Nephron progenitor cell (in vitro differentiated cells): ENCODE measurements at places on chromosomes 2 and 18.

GRCh38 chr2:126367361-126367760 lies 288.6 kb upstream of the GYPC start:
- DNase-seq: no peak

DNA sequence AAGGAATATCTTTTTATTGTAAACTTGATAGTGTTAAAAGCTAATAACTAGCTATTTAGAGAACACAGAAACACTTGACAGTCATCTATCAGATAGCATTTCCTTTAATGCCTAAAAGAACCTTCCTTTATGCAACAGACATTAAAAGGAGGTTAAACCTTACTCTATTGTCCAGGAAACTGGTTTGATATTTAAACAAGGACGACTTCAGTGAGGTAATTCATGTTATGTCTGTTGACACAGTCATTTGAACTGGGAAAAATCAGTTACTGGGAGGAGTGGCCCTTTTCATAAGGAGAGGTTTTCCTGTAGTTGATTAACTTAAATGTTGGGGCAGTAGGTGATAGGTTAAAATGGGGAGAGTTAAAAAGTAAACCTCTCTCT lies 6.7 kb downstream of the TGIF1 start:
- DNase-seq: no peak

DNA sequence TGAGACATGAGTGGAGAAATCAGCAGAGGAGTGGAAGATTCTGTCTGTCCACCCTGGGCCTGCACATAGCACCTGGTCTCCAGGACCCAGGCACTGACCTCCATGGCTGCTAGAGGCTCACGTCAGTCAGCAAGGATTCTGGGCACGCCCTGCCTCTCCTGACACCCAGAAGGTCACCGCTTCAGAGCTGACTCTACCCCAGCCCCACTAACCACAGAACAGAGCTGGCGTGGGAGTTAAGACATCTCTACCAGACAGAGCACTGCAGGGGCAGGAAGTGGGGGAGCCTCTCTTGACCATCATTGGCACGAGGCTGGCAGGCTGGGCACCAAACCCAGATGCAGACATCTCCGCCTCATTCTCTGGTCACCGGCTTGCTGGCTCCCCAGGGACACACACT lies 3.0 kb downstream of the ADCY3 start:
- no peak for DNase-seq

- no peak for DNase-seq
Measured at GRCh38 chr2:161136696-161137324, 23.4 kb upstream of the TANK start.

GRCh38 chr2:99421469-99421868 lies 68.3 kb downstream of the REV1 start:
- no peak for DNase-seq

DNA sequence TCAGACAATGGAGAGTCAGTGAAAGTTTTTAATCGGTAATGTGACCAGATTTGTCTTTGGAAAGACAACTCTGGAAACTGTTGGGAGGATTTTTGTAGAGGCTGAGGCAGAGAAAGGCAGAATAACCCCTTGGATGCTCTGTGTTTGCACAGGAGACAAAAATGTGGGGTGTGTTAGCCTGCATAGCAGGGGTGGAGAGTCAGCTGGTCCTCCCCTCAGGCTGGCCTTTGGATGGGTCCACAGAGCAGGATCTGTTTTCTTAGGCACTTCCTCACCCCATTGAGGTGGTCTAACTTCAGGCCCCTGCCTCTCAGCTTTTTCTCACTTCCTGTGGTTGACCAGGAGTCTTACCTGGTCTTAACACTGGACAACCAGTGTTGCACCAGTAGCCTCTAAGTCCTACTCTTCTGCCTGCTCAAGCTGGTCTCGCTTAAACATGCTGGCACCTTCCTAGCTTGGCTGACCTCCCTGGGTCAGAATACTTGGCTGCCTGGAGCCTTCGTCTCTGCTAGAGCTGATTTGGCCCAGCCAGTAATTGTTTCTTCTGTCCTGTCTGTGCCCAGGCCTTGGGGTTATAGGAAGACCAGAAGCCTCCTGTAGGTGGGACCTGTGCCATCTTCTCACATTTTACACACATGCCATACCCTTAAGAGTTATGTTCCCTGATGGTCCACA lies 259.8 kb upstream of the RASGRP3 start:
- DNase-seq: no peak

DNA sequence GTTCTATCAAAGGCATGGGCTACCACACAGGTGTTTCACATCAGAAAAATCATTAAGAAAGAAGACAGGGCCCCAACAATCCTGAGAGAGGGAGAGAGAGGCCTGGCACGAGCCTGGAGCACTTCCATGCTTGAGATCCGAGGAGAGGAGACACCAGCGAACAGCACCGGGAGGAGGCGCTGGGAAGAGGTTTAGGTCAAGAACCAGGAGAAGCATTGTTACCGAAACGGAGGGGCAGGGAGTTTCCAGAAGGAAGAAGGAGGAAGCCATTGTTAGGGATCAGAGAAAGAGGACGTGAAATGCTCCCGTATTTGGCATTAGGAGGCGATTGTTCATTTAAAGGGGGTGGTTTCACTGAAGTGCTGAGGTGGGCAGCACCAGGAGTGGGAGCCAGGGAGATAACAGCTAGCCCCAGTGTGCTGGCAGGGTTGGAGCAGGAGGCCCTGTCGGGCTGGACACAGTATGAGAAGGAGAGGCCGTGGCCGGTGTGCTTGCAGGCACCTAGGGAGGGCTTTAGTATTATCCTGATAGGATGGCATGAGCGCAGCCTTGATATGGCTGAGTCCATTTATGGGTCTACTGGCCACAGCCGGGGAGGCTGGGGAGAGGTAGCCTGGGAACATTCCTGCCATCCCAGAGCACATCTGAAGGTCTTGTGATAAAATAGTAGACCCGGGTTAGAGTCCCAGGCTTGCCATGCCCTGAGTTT lies 244.9 kb downstream of the KLHL29 start:
- DNase-seq: no peak

GRCh38 chr2:206211657-206212255 lies 52.1 kb downstream of the EEF1B2 start:
- no peak for DNase-seq

DNA sequence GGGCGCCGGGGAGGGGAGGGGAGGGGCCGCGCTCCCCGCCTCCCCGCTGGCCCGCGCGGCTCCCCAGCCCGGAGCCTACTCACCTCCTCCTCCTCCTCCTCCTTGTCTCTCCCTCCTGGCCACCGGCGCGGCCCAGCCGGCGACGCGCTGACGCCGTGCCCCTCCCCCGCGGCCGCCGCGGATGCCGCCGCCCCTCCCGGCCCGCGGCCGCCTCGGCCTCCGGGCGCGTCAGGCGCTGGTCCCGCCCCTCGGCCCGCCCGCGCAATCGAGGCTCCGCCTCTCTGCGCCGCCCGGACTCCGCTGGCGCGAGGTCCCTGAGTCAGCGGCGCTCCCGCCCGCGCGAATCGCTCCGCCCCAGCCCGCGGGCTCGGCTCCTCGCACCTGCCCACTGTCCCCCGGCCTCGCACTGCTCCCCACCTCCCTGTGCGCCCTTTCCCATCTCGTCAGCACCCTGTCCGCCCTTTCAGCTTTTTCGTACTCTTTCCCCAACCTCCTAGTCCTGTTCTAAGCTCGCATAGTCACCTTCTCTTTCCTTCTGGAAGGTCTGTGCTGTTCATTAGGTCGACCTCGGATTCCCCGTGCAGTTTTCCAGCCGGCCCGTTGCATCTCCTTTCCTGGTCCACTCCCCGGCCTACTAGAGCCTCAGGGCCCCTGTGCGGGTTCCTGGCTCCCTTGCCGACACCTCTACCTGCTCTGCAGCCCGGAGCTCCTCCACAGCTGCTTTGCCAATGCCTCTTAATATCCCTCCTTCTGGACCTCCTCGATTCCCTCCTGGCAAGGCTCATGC lies 187.4 kb downstream of the ZEB2 start:
- DNase-seq: peak; percentile 89

GRCh38 chr2:82412021-82412420 lies 2047.1 kb downstream of the SUCLG1 start:
- no peak for DNase-seq
